Activated CD4-positive, alpha-beta T cell treated with anti-CD3 and anti-CD28 coated beads, Interleukin-2, amount 50 U/mL, for 1 hour (primary cell): ENCODE measurements at places on chromosomes 13 and 19.

- no peak for DNase-seq
Observed at GRCh38 chr19:19061506-19061905, 2.3 kb upstream of the SLC25A42 start.

- DNase-seq = peak; percentile 50
Observed at GRCh38 chr19:1864480-1865171, 1.2 kb upstream of the KLF16 start.

DNA sequence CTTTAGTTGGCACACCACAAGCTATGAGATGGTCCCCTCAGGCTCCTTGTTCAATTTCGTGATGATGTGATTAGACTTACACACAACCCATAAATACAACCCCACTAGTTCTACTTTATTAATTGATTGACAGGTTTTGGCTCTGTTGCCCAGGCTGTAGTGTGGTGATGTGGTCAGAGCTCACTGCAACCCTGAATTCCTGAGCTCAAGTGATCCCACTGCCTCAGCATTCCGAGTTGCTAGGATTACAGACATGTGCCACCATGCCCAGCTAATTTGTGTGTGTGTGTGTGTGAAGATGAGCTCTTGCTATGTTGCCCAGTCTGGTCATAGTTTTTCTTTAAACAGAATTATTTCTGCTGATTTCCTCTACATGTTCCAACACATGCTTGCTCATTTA is 17.5 kb upstream of the HTR2A start:
- no peak for DNase-seq

GRCh38 chr13:113083402-113084061 is 22.1 kb upstream of the F7 start:
- DNase-seq = no peak

DNA sequence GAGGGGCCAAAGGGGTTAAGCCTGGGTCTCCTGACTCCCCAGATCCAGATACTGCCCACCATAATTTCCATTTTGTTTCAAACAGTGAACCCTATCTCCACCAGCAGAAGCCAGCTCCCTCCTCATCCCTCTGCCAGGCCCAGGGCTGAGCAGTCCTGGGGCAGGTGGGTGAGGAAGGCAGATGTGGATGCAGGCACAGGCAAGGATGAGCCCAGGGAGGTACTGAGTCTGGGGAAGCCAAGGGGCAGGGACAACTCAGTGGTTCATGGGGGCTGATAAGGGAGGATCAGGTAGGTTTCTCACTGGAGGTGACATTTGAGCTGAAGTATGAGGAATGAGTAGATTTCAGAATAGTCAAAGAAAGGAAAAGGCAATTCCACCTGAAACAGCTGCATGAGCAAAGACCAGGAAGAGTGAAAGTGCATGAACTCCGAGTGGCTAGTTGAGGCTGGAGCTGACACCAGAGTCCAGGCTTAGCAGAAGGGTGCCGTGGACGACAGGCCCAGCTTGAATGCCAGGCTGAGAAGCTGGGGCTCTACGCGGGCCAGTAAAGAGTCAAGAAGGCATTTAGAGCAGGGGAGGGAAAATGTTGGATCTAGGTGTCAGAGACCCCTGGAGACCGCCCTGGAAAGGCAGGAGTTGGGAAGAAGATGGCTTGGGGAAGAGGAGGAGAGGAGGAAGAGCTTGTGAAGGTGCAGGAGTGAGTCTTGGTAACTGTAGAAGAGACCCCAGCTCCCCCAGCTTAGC is 10.3 kb downstream of the CIC start:
- DNase-seq = no peak
